ENCODE measurements at places on chromosomes 16 and 17. TPM values are rescaled to one million over a fixed set of nuclear protein-coding genes. Genes with fewer than 3 reads are reported as not detected.

MGAT5B gene
- total RNA-seq, result 0.59 TPM

MAF gene
- 29.3 TPM for total RNA-seq

DNA sequence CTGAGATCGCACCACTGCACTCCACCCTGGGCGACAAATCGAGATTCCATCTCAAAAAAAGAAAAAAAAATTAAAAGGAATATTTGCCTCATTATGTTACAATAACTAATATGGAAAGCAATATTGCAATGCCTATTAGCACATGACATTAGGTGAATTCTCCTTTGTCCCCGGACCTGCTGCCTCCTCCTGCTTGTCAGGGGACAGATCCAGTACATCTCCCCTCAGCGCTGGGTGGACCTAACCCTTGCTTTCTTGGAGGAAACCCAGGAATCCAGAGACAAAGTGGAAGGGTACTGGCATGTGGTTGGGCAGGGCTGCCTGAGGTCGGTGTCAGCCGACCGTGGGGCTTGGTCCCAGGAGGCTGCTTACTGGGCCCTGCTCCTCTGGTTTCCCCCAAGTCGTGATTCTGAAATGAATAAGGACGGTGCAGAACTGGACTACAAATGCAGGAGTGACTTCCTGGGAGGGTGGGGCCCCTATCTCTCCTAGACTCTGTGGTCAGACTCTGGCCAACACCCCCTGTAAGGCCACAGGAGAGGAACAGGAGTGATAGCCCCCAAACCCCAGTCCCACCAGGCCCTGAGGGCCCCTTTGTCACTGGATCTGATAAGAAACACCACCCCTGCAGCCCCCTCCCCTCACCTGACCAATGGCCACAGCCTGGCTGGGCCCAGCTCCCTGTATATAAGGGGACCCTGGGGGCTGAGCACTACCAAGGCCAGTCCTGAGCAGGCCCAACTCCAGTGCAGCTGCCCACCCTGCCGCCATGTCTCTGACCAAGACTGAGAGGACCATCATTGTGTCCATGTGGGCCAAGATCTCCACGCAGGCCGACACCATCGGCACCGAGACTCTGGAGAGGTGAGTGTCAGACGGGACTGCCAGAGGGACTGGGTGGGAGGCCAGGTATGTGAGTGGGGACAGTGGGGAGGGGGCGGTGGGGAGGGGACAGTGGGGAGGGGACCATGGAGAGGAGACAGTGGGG lies at the start of gene HBZ:
Gene HBZ (plus strand): TSS at position 504 of the 988 bp plus-strand sequence. CDS start 266 bp downstream, at position 770.
- H3K36me3 ChIP-seq, result no peaks in the 10 kb centered on the region
- no peak within 1 kb of the TSS for H3K4me3 ChIP-seq
- peaks cover 6% of the 10 kb centered on the region for H3K4me1 ChIP-seq
- DNase-seq, result no peak
- peaks cover 20% of the 10 kb centered on the region for H3K27me3 ChIP-seq
- H3K27ac ChIP-seq, result no peak within 1 kb of the TSS

CCDC200 gene
- total RNA-seq, result not detected

- no peaks in the 10 kb centered on the region for H3K27me3 ChIP-seq
- no peak overlapping the region for H3K4me3 ChIP-seq
- H3K27ac ChIP-seq, result no peak overlapping the region
- no peaks in the 10 kb centered on the region for H3K36me3 ChIP-seq
- DNase-seq, result no peak
- H3K4me1 ChIP-seq, result peaks cover 4% of the 10 kb centered on the region
Measured at GRCh38 chr16:81647527-81647926, 131.6 kb upstream of the PLCG2 start.

GRCh38 chr16:74999219-74999608 lies 390 bp downstream of the ZNRF1 start:
- H3K4me3 ChIP-seq, result peak overlapping the region; percentile 98
- H3K4me1 ChIP-seq, result no peaks in the 10 kb centered on the region
- H3K36me3 ChIP-seq, result no peaks in the 10 kb centered on the region
- no peaks in the 10 kb centered on the region for H3K27me3 ChIP-seq

- H3K4me3 ChIP-seq, result no peak overlapping the region
- DNase-seq, result no peak
- no peaks in the 10 kb centered on the region for H3K27me3 ChIP-seq
- H3K27ac ChIP-seq, result no peak overlapping the region
Measured at GRCh38 chr17:9132944-9133610, 111.8 kb downstream of the NTN1 start.

DNA sequence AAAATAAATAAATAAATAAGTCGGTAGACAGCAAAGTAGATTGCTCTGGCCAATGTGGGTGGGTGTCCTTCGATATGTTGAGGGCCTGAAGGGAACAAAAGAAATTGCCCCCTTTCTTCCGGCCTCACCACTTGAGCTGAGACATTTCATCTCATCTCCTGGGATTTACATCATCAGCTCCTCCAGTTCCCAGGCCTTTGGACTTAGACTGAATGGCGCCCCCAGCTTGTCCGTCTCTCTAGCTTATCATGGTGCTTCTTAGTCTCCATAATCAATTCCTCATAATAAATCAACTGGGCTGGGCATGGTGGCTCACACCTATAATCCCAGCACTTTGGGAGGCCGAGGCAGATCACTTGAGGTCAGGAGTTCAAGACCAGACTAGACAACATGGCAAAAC lies 13.8 kb upstream of the HAP1 start:
- H3K4me3 ChIP-seq, result no peak overlapping the region
- no peaks in the 10 kb centered on the region for H3K27me3 ChIP-seq
- H3K4me1 ChIP-seq, result no peaks in the 10 kb centered on the region
- H3K27ac ChIP-seq, result no peak overlapping the region

- no peaks in the 10 kb centered on the region for H3K36me3 ChIP-seq
- H3K4me3 ChIP-seq, result no peak overlapping the region
- peak overlapping the region; percentile 52 for H3K27ac ChIP-seq
- no peak for DNase-seq
Measured at GRCh38 chr16:56295059-56295665, 103.9 kb downstream of the GNAO1 start.

DNA sequence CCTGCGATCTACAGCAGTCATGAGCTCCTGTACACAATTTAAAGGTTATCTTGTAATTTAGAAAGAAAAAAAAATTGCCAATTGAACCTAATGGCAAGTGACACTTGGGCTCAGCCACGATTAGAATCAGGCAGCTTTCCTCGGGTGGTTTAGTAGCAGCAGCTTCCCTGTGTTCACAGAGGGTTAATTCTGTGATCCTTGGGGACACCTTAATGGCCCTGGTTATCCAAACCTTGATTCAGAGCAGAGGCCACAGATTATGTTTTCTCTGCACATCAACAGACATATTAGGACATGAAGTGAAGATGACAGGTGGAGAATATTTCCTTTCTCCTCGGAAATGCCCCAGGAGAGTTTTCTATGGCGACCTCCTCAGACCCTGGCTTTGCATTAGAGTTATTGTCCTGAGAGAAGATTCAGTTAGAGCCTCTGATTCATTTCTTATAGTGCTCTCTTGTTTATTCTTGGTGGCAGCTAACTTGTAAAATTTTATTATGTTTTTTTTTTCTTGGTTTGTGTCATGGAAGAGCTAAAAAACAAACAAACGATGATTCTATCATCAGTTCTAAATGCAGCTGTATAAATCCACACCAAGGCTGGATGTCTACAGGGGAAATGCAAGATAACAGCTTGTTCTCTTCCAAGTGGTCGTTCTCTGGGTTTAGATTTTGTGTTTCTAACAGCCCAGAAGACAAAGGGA lies 351.2 kb upstream of the DYNLRB2 start:
- H3K27me3 ChIP-seq, result no peaks in the 10 kb centered on the region
- H3K4me1 ChIP-seq, result no peaks in the 10 kb centered on the region
- H3K36me3 ChIP-seq, result no peaks in the 10 kb centered on the region
- no peak overlapping the region for H3K4me3 ChIP-seq

- H3K27me3 ChIP-seq, result no peaks in the 10 kb centered on the region
- peak overlapping the region; percentile 60 for H3K27ac ChIP-seq
- H3K4me3 ChIP-seq, result no peak overlapping the region
- H3K4me1 ChIP-seq, result no peaks in the 10 kb centered on the region
- no peaks in the 10 kb centered on the region for H3K36me3 ChIP-seq
- DNase-seq, result no peak
Measured at GRCh38 chr17:353213-353837, 718 bp upstream of the RPH3AL start.

DNA sequence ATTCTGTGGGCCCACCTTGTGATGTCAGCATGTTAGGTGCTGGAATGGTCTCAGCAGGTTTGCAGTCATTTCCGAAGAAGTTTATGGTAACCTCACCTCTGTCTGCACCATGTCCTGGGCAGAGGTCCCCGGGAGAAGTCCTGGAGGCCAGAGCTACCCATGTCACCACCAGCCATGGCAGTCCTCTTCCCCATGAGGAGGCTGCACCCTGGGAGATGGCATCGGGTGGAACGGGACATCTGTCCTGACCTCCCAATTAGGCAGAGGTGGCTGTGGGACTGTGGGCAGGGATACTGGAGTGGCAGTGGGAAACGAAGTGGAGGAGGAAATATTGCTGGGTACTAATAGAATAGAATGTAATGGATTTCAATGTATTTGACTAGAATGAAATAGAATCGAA lies 511.8 kb upstream of the WSB1 start:
- no peak overlapping the region for H3K27ac ChIP-seq
- H3K27me3 ChIP-seq, result no peaks in the 10 kb centered on the region
- H3K36me3 ChIP-seq, result no peaks in the 10 kb centered on the region
- H3K4me3 ChIP-seq, result no peak overlapping the region
- DNase-seq, result no peak

- no peaks in the 10 kb centered on the region for H3K36me3 ChIP-seq
- H3K27me3 ChIP-seq, result no peaks in the 10 kb centered on the region
- no peak overlapping the region for H3K4me3 ChIP-seq
- H3K27ac ChIP-seq, result no peak overlapping the region
- no peak for DNase-seq
Measured at GRCh38 chr16:11535494-11535893, 51.2 kb downstream of the LITAF start.

- H3K27ac ChIP-seq, result peak overlapping the region; percentile 83
- H3K4me3 ChIP-seq, result no peak overlapping the region
- no peaks in the 10 kb centered on the region for H3K27me3 ChIP-seq
Measured at GRCh38 chr16:68078701-68079375, 6.3 kb upstream of the NFATC3 start.

ALOX12B gene
- total RNA-seq, result not detected

ACTG1 gene
- 1,472 TPM for total RNA-seq

GLIS2 gene
- 55.8 TPM for total RNA-seq

SNAI3 gene
- not detected for total RNA-seq

- no peaks in the 10 kb centered on the region for H3K4me1 ChIP-seq
- no peak overlapping the region for H3K27ac ChIP-seq
- no peak for DNase-seq
- no peaks in the 10 kb centered on the region for H3K36me3 ChIP-seq
Measured at GRCh38 chr17:63364944-63365343, 81.2 kb downstream of the CYB561 start.

GFER gene
- total RNA-seq, result 20.8 TPM

GRCh38 chr17:81901167-81902022 lies 643 bp upstream of the NPB start:
- H3K27ac ChIP-seq, result no peak overlapping the region
- no peaks in the 10 kb centered on the region for H3K36me3 ChIP-seq
- H3K4me3 ChIP-seq, result no peak overlapping the region
- no peaks in the 10 kb centered on the region for H3K4me1 ChIP-seq

- no peak overlapping the region for H3K27ac ChIP-seq
- no peak for DNase-seq
- no peaks in the 10 kb centered on the region for H3K27me3 ChIP-seq
- H3K4me3 ChIP-seq, result no peak overlapping the region
- H3K4me1 ChIP-seq, result no peaks in the 10 kb centered on the region
Measured at GRCh38 chr16:88550246-88550661, 19.9 kb upstream of the ZC3H18 start.

GRCh38 chr17:31531336-31531980 lies 140.0 kb downstream of the RAB11FIP4 start:
- no peaks in the 10 kb centered on the region for H3K4me1 ChIP-seq
- H3K36me3 ChIP-seq, result no peaks in the 10 kb centered on the region
- no peak overlapping the region for H3K4me3 ChIP-seq

SMTNL2 gene
- total RNA-seq, result 6.8 TPM

DNA sequence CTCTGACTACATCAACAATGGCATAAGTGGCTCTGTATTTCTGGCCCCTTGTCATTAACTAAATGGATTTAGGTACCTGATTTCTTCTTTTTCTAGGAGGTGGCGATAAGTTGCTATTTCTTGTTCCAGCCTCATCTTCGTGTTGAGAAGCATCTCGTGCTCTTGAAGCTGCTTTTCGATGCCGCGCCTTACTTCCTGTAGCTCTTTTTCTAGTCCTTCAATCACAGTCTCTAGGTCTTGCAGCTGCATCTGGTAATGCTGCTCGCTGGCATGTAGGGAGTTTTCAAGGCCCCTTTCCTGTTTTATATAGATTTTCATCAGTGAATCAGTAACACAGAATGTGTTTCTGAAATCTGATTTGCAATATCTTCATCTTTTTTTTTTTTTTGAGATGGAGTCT lies 5.1 kb downstream of the KRT222 start:
- no peak overlapping the region for H3K4me3 ChIP-seq
- no peak overlapping the region for H3K27ac ChIP-seq
- no peaks in the 10 kb centered on the region for H3K36me3 ChIP-seq
- no peak for DNase-seq
- no peaks in the 10 kb centered on the region for H3K27me3 ChIP-seq
- H3K4me1 ChIP-seq, result no peaks in the 10 kb centered on the region

GRCh38 chr16:82796047-82796446 lies 169.3 kb downstream of the CDH13 start:
- H3K27me3 ChIP-seq, result no peaks in the 10 kb centered on the region
- no peak for DNase-seq
- no peaks in the 10 kb centered on the region for H3K36me3 ChIP-seq
- no peak overlapping the region for H3K4me3 ChIP-seq

OTOA gene
- total RNA-seq, result not detected

Measured in uterus (tissue), 4 donors.